ENCODE measurements at places on chromosomes 13 and 19.

DNA sequence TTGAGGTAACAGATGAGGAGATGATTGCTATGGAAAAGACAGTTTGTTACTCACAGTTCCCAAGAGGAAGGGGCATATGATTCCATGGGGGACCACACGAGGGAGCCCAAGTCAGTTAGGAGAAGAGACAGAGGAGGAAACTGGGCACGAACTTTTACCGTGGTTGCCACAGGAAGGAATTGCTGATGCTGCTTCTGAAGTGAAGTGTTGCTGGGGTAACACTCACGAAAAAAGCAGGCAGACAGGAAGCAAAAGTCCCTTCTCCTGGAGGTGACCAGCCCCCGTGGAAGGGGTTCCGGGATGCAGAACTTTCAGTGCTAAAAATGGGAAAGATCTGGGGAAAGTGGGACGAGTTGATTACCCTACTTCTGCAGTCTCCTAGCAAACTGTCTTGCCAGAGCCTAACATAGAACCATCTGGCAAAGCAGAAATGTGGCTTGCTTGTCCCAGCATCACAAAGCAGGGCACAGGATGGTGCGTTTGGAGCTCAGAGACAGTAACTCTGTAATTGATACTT lies 35.4 kb upstream of the MAP3K10 start:
- peak; percentile 65 for DNase-seq

- no peak for DNase-seq
Observed at GRCh38 chr13:27795718-27796019, 3.4 kb downstream of the GSX1 start.

- no peak for DNase-seq
Observed at GRCh38 chr13:30615481-30615865, 2.2 kb upstream of the USPL1 start.

DNA sequence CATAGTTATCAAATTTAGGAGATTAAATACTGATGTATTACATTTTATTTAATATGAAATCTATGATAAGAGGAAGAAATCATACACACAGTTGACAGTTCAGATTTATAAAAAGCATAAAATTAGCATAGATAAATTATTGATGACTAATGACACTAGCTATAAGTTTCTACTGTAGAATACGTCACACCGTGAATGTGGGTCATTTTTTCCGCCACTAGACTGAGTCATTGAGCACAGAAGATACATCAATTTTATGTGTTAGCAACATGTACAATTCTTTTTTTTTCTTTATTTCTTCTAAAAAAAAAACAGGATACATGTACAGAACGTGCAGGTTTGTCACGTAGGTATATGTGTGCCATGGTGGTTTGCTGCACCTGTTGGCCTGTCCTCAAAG lies 22.2 kb downstream of the AP2S1 start:
- no peak for DNase-seq

DNA sequence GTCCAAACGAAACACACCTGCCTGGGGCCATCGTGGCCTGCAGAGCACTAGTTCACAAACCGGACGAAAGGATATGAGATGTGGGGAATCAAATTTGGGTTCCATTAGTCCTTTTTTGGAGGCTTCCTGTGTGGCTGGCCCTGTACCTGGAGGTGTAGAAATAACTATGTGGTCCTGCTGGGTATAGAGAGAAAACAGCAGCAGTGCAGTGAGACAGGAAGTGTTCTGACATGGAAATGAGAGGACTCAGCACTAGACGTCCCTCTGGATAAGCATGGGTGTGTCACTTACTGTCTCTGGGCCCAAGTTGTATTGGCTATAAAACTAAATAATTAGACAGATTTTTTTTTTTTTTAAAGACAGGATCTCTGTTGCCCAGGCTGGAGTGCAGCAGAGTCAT lies 12.3 kb downstream of the KDELR1 start:
- DNase-seq, result no peak

DNA sequence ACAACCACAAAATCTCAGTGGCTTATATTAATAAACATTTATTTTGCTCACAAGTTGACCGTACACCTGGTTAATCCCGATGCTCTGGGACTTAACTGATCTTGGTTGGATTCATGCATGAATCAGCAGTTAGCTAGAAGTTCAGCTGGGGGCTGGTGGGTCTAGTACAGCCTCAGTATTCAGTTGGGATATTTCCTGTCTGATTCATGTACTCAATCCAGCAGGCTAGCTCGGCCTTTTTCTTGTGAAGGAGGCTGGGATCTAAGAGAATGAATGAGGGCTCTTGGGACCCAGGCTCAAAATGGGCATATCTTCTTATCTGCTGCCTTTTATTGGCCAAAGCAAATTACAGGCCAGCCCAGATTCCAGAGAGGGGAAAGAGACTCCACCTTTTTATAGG lies 178.8 kb downstream of the KCTD12 start:
- DNase-seq, result no peak

DNA sequence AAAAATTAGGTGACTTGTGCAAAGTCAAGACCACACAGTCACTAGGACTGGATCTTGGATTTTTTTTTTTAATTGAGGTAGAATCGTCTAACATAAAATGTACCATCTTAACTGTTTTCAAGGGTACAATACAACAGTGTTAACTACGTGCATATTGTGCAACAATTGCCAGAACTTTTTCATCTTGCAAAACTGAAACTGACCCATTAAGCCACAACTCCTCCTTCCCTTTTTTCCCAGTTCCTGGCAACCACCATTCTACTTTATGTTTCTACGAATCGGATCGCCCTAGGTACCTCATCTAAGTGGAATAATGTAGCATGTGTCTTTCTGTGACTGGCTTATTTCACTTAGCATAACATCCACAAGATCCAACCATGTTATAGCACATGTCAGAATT lies 37.5 kb upstream of the POMP start:
- no peak for DNase-seq

GRCh38 chr19:18428173-18428786 lies 9.1 kb downstream of the SSBP4 start:
- no peak for DNase-seq

DNA sequence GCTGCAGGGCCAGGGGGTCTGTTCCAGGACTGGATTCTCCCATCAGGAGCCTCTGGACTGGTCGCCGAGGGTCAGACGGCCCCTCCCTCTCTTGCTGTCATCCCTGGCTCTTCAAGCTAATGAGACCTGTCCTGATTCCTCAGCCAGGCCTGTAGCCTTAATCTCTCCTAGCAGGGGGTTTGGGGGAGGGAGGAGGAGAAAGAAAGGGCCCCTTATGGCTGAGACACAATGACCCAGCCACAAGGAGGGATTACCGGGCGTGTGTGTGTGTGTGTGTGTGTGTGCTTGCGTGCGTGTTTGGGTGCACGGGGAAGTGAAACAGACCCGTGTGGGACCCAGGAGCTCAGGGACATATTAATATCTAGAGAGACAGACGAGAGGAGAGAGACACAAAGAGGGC lies 1.9 kb upstream of the CRX start:
- DNase-seq, result no peak
